Esophagus muscularis mucosa (tissue), 4 donors: ENCODE measurements at places on chromosomes 12 and 14. TPM values are rescaled to one million over a fixed set of nuclear protein-coding genes. Genes with fewer than 3 reads are reported as not detected.
A peak's percentile ranks its signal among the peaks of the same experiment; 100 is the strongest.

DNA sequence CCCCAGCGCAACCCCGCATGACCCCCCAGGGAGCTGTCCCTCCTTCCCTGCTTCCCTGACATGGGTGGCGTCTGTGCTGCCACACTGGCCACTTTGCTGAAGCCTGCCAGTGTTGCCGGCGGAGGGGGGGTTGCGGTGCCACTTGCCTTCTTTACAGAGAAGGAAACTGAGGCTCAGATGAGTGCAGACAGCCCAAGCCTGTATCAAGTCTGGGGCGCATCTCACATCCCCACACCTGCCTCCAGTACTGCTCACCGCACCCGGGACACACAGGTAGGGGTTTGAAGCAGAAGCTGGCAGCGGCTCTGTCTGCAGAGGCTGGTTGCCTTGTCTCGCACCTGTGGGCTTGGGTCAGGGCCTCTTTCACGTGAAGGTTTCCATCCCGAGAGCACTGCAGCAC, 104.7 kb upstream of the RTL1 start:
- DNase-seq = no peak
- no peak overlapping the region for H3K27ac ChIP-seq
- H3K4me1 ChIP-seq = no peaks in the 10 kb centered on the region
- no peak overlapping the region for H3K4me3 ChIP-seq
- no peaks in the 10 kb centered on the region for H3K36me3 ChIP-seq

DNA sequence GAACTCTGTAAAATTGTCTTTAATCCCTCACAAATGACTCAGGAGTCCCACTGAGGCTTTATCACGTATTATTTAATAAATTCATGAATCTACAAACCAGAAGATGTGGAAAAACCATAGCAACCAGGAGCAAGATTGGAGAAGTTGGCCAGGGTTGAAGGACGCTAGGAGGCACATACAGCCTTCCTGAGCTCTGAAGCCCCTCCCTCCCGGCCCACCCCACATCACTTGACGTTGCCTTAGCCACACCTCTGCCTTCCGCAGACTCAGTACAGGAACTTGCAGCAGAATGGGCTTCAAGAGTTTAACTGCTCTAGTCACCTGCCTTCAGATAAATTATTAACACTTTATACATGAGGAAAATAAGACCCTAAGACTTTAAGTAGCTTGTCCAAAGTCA, 33.9 kb downstream of the SLC35F4 start:
- no peak overlapping the region for H3K4me3 ChIP-seq
- no peaks in the 10 kb centered on the region for H3K27me3 ChIP-seq
- H3K27ac ChIP-seq = no peak overlapping the region
- peaks cover 29% of the 10 kb centered on the region for H3K4me1 ChIP-seq
- no peak for DNase-seq

GRCh38 chr14:49160983-49161382, 425.2 kb downstream of the RPS29 start:
- no peak overlapping the region for H3K27ac ChIP-seq
- H3K4me3 ChIP-seq = no peak overlapping the region
- no peak for DNase-seq
- H3K4me1 ChIP-seq = no peaks in the 10 kb centered on the region

DNA sequence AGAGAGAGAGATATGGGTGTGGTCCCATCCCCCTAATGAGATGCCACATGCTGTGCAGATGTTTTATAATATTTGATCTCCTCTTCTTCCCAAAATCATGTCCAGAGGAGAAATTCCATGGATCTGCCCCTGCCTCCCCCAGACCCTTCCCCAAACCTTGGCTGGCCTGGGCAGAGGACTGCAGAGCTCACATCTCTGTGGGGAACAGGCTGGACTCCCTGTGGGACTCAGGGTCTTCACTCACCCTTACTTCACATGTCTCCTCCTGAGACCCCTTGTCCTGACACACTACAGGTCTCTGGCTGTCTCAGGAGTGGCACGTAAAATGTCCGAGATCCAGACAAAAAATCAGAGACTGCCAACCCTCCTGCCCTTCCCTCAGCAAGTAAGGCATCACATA, 76.0 kb upstream of the CAPRIN2 start:
- H3K4me1 ChIP-seq = no peaks in the 10 kb centered on the region
- H3K4me3 ChIP-seq = no peak overlapping the region
- H3K36me3 ChIP-seq = no peaks in the 10 kb centered on the region
- H3K27ac ChIP-seq = no peak overlapping the region
- DNase-seq = peak; percentile 45

DNA sequence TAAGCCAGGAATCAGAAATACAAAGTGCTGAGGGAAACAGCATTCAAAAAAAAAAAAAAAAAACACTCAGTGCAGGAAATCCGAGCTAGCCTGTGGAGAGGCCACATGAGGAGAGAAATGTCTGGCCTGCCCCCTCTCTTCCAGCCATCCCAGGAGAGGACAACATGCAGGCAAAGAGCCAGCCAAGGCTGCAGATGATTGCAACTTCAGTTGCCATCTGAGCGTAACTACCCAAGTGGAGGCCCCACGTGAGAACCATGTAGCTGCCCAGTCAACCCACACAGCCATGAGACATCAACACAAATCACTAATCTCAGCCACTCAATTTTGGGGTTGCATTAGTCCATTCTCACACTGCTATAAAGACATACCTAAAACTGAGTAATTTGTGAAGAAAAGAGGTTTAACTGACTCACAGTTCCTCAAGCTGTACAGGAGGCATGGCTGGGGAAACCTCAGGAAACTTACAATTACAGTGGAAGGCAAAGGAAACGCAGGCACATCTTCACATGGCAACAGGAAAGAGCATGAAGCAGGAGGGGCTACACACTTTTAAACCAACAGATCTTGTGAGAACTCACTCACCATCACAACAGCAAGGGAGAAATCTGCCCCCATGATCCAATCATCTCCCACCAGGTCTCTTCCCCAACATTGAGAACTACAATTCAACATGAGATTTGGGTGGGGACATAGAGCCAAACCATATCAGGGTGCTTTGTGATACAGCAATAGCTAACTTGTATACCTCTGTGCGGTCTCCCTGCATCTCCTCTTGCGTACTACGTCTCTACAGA, 161.1 kb downstream of the PIWIL1 start:
- no peaks in the 10 kb centered on the region for H3K36me3 ChIP-seq
- no peaks in the 10 kb centered on the region for H3K4me1 ChIP-seq

The CLEC4A gene
- 2.2 TPM for total RNA-seq

The CAPZA3 gene
- total RNA-seq = not detected
